ENCODE measurements at places on chromosomes 11 and 22. TPM values are rescaled to one million over a fixed set of nuclear protein-coding genes. Genes with fewer than 3 reads are reported as not detected.

DNA sequence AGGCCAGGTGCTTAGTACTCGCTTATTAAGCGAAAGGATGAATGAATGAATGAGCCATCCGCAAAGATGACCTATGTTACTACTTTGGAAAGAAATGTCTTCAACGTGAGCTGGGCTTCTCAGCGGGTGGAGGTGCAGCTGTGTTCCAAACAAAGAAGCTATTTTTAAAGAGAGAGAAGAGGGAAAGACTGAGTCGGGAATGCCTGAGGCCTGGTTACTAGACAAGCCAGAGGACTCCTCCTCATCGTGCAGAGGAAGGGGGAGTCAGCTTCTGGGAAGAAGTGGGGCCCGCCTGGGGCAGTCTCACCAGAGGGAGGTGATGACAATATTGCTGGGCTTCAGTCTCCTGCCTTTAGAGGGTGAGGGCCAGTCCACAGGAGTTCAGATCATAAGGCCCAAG, 30.4 kb upstream of the CD5 start:
- DNase-seq = no peak

- no peak for DNase-seq
Observed at GRCh38 chr22:46023558-46023981, 46.6 kb upstream of the WNT7B start.

DNA sequence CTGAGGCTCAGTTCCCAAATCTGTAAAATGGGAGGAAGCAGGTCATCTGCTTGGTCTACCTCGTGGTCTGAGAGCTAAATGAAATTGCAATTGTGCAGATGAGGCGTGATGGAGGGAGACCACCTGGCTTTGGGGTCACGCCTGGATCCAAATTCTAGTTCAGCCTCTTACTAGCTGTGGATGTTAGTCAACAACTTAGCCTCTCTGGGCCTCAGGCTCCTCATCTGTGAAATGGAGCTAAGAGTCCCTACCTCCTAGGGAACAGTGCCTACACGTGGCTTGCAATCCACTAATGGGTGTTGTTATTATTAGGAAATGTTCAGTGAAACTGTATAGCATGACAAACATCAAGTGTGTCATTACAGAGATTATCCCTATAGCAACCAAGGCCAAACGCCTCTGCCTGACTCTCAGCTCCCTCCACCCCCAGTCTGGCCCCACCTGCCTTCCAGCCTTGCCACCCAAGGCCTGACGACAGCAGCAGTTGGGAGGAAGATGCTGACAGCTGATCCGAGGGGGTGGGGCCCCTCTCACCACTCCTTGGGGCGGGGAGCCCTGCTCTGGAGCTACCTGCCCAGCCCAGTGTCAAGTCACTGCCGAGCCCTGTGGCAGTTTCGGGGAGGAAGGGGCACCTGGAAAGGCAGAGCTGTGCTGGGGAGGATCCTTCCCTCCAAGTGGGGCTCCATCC, 1.7 kb upstream of the RHOD start:
- DNase-seq = no peak

The TMPRSS13 gene
- total RNA-seq = 3.2 TPM
